IMR-90 (cell line): ENCODE measurements at places on chromosomes 16 and 17. TPM values are rescaled to one million over a fixed set of nuclear protein-coding genes. Genes with fewer than 3 reads are reported as not detected.

The COPRS gene
- 123 and 141 TPM in 2 replicates for total RNA-seq

The MMP28 gene
- total RNA-seq = 0.18 TPM in 1 of 2 replicates, not detected in the other

The LGALS9B gene
- total RNA-seq = not detected in 2 replicates

The KRT39 gene
- not detected in 2 replicates for total RNA-seq

The SLC47A1 gene
- total RNA-seq = not detected in 2 replicates

The MEOX1 gene
- 0.72 and 0.83 TPM in 2 replicates for total RNA-seq

The IRF8 gene
- not detected in 2 replicates for total RNA-seq

The NLGN2 gene
- total RNA-seq = 1.7 and 1.8 TPM in 2 replicates

The DLX3 gene
- not detected in 2 replicates for total RNA-seq

The RAB37 gene
- total RNA-seq = not detected in 2 replicates

GRCh38 chr16:86664522-86665318 is 86.4 kb downstream of the FOXL1 start:
- DNase-seq = peak; percentile 98

GRCh38 chr17:83074486-83075223 is 4.8 kb upstream of the METRNL start:
- no peak for DNase-seq

DNA sequence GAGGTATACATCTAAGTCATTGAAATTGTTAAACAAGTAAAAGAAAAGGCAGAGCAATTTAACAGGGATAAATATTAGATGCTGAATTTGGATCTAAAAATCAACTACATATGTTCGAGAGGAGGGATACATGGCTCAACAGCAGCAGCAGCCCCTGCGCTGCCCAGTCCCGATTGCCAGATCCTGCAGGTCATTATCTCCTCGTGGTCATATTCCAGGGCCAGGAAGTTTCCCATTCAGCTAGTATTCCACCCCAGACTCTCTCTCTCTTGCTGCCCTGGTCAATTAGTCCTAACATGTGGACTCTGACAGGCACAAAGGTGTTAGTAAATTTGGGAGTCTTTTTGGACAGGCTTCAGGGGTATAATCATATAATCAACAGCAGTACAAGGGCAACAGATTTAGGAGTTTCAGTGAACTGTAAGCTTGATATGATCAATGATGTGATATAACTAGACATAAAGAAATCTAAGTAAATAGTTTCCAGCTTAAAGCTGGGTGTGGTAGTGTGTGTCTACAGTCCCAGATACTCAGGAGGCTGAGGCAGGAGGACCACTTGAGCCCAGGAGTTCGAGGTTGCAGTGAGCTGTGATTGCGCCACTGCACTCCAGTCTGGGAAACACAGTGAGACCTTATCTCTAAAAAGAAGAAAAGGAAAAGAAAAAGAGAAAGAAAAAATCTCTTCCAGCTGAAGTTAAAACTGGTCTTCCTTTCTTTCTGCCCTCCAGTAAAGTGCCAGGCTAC is 96.5 kb upstream of the MED13 start:
- DNase-seq = no peak

DNA sequence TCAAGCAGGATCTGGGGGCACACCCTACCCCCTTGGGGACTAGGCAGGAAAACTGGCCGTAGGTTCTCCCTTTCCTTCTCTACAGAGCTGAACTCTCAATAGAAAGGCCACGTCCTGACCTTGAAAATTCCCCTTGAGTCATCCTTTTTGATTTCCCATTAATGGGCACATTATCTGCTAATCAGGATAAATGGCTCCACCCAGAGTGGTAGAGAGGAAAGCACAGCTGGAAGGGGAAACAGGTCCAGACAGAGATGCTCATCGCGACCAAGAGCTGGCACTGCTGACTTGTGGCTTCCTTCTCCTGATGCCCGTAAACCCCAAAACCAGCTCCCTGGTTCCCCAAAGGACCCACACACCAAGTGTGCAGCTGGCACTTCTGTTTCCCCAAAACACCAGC is 206.5 kb upstream of the CDH5 start:
- DNase-seq = peak; percentile 30

GRCh38 chr17:69643686-69644085 is 229.2 kb downstream of the MAP2K6 start:
- DNase-seq = no peak

- DNase-seq = no peak
Observed at GRCh38 chr17:80737106-80738019, 192.7 kb downstream of the RPTOR start.

DNA sequence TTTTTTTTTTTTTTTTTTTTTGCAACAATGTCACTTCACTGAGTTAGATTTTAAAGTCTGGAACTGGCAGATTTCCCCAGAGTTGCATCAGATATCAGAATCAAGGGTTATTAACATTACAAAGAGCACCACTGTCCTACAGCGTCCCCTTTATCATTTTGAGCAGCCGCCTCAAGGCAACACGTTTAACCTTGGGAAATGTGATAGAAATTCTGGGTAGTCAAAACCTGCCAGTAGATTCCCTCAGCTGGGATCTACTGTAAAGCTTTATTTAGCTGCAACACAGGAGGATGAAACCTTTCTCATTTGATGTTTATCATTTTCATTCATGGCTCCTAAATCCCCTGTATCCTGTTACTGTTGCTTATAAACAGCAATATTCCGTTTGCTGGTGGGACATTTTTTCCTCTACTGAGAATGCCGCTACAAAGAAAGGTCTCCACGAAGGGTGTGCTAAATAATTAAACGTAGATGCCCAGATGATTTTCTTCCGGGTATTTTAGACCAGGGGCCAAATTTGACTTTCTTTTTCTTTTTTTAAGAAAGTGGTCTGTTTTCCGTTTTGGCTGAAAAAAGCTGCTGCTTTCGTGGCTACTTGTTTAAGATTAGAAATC is 436.1 kb upstream of the GOT2 start:
- DNase-seq = no peak

GRCh38 chr17:17565471-17566339 is 25.8 kb downstream of the PEMT start:
- DNase-seq = no peak

- DNase-seq = peak; percentile 96
Observed at GRCh38 chr16:70746708-70747424, 54.1 kb downstream of the VAC14 start.

GRCh38 chr17:8706431-8706830 is 38.2 kb downstream of the CCDC42 start:
- no peak for DNase-seq

DNA sequence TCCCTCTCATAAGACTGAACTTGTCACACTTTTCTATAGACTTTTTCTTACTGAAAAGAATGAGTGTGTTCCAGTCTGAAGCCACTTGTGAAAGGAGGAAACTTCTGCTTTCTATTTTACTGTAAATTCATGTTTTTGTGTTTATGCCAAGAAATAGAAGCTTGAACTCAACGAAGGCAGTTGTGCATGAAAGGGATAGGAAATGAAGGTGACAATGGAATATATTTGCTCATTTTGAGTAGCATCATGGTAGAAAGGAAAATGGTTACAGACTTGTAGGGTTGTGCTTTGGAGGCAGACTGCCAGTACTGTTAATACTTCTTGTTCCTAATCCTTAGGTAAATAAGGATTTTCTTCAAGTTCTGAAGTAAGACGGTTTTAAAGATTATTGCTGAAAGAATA is 8.1 kb downstream of the CLTC start:
- DNase-seq = no peak

DNA sequence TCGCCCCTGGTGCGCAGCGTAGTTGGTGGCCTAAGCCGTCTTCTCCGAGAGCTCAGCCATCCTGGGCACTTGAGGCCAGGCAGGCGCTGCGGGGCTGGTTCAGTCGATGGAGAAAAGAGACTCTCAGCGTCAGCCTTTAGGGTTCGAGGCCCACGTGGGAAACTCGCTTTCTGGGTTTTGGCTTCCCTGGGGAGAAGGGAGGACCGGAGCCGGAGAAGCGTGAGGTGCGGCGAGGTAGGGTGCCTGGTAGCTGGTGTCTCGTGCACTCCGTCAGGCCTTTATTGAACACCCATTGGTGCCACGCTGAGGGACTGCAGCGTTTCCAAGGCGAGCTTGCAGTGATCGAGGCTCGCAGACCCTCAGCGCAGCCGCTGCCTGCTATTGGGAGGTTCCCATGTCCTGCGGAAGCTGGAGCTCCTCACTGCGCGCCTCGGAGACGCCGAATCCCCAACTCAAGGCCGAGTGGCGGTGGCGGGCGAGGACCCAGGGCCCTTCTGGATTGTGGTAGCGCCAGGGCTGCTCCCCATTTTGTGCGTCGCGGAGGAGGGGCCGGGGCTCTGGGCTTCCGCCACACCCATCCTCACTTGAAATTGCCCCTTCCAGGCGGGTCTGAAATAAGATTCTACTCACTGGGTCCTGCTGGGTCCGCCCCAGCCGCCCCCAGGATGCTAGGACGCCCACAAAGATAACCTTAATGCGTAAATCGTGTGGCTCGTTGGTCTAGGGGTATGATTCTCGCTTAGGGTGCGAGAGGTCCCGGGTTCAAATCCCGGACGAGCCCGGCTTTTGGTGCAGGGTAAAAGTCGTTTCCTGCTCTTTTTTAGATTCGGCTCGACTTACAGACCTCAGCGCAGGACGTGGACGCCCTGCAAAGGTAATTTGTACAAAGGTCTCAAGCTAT is 1.2 kb downstream of the OR1F1 start:
- DNase-seq = peak; percentile 59

GRCh38 chr16:88922826-88923410 is 54.1 kb downstream of the CBFA2T3 start:
- DNase-seq = no peak

DNA sequence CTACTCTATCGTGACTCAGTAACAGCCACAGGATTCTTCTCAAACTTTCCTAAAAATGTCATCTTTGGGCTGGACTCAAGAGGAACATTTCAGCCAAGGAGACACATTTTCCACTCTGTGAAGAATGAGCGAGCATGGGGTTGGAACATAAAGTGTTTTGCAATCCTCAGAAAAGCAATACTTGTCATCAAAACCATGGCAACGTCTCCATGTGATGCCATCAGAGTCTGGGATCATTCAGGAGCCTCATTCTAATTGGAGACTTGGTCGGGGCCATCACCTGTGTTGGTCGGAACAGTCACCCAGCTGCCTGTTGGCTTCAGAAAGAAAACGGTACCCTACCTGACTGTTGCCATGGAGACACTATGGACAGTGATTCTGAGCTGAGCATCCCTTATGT is 25.5 kb downstream of the MYOCD start:
- peak; percentile 53 for DNase-seq

DNA sequence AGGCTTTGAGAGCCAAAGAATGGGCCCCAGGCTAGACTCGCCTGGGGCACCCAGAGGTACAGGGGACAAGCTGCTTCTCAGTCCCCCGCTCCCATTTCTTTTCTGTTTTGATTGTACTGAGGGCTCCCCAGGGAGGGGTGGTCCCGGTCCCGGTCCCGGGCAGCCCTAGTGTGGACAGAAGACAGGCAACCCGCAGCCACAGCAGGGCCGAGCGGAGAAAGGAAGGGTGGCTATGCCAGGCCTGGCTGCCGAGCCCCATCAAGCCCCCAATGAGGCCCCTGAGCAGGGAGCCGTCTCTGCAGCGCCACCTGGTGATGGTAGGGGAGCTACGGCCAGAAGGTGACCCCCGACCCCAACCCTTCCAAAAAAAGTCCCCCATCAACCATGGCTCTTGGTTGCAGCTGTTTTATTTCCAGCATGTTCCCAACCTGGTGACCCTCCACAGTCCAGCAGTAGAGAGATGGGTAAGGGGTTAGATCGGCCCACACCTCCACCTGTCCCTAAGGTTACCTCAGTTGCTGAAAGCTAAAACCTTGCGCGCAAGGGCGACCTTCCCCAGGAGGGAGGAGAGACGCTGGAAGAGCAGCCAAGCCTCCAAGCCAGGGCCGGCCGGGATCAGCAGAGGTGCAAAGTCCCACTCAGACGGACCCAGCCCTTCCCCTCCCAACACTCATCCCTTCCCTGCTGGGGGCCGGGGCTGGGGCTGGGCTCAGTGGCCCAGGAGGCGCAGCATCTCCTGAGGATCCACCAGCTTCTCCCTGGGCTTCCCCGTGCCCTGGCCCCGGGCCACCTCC is 2.6 kb upstream of the GRIN2C start:
- DNase-seq = peak; percentile 9

GRCh38 chr17:77608431-77608830 is 350.1 kb upstream of the TNRC6C start:
- no peak for DNase-seq

DNA sequence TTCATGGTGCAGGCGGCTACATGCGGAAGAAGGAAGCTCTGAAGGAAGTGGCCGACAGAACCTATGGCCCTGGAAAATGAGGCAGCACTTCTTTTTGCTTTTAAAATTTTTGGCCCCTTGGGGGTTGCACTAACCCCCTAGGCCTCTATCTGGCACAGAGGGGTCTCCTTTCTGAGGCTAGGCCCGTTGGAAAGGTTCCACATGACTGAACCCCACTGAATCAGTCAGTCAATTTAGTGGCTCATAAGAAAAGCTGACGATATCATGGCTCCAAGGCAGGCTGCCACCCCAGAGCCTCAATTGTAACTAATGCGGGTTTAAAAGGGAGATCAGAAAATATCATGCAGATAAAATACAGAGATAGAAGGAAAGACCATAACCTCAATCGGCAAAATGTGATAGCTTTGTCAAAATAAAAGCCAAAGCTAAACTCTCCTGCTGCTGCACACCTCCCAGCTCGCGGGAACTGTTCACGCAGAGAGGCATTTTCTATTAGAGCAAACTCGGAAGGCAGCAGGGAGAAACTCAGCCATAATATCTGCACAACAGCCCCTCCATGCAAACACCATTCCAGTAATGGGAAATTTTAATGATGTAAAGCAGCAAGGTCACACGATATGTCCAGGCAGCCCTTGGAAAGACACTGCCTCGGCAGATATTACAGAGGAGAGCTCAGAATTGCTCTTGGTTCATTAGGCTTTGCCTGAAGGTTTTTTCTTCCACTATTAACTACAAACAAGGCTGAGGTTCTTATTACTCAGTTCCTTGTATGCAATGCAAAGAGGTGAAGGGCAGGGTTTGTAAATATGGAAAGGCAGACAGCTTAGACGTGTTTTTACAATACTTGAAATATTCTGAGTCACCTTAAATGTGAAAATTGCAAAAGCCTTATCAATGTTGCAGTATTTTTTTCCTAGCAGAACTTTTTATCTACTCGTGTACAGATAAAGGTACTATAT is 200.4 kb upstream of the PMFBP1 start:
- DNase-seq = no peak

DNA sequence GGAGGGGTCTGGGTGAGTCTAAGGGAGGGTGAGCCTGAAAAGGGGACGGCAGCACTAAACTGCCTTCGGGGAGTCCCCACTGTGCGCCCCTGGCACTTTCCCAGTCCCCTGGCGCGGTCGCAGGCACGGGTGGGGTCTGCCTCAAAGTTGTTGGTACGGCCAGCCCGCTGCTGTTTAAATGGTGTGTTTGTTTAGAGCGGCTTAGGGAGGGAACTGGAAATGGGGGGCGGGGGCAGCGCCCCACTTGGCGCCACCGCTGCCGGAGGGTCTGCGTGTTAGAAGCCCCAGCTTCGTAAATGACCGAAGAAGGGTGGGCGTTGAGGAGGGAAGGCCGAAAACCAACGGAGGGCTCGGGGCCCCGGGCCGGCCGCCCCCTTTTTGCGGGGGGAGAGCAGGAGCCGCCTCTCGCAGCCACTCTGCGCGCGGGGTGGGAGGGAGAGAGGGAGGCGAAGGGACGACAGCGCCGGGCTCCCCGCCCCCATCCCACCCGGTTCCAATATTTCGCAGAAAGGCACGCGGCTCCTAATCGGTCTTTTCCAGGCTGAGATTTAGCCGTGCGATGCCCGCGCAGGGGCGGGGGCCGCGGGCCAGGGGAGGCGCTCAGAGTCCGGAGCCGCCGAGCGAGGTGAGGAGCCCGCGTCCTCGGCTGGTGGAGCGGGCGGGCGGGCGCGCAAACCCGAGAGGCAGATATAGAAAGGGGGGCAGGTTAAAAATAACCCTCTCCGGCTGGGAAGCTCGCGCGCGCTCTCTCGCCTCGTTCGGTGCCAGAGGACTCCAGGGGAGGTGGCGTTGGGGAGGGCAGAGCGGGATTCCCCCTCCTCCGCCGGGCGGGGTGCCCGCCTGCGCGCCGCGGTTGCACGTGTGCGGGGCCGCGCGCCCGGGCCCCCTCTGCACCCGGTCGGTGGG is 54.9 kb downstream of the SREBF1 start:
- peak; percentile 52 for DNase-seq

GRCh38 chr16:85045641-85046471 is 18.3 kb downstream of the KIAA0513 start:
- DNase-seq = no peak
